NCI-H460 (cell line): ENCODE measurements at places on chromosomes 6 and 20. TPM values are rescaled to one million over a fixed set of nuclear protein-coding genes. Genes with fewer than 3 reads are reported as not detected.

NMBR gene
- total RNA-seq = not detected in 2 replicates

SASH1 gene
- 10.0 and 11.7 TPM in 2 replicates for total RNA-seq

GRCh38 chr6:127618729-127619128 is 41.8 kb downstream of the C6orf58 start:
- no peak for DNase-seq

CLIC5 gene
- total RNA-seq = not detected in 2 replicates

GRCh38 chr6:89110284-89110683 is 7.6 kb downstream of the SRSF12 start:
- DNase-seq = no peak

PACSIN1 gene
- 0.07 and 0.20 TPM in 2 replicates for total RNA-seq

BEND6 gene
- total RNA-seq = 2.7 and 4.8 TPM in 2 replicates

DNA sequence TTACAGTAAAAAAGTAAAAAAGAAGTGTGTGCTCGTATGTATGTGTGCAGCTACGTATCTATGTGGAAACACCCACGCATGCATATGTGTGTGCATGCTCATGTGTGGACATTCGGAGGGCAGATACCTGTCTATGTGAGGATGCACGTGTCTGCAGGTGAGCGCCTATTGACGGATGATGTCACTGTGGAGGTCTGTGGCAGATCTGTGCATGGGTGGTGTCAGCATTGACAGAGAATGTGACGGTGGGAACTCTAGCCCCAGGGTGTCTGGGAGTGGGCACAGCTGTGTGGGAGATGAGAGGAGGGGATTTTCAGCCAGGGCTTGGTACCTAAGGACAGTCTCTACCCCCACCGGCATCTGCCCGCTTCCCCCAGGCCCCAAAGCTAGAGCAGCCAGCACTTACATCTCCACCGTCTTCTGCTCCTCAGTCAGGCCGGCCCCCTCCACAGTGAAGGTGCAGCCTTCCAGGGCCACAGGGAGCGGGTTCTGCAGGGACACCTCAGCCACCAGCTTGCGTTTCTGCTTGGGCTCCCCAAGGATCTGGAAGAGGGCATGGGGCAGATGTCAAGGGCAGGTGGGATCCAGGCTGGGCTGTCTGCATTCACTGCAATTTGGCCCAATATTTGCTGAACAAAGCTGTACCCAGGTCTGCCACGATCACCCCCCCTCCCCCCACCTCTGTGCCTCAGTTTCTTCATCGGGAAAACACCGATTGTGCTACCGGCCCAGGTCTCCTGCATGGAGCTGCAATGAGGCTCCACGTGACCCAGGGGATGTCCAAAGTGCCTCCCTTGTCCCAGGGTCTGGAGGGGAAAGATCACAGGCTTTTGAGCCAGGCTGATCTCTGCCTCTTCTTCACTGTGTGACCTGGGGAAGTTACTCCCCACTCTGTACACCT is 34.1 kb downstream of the TGM2 start:
- no peak for DNase-seq

DNA sequence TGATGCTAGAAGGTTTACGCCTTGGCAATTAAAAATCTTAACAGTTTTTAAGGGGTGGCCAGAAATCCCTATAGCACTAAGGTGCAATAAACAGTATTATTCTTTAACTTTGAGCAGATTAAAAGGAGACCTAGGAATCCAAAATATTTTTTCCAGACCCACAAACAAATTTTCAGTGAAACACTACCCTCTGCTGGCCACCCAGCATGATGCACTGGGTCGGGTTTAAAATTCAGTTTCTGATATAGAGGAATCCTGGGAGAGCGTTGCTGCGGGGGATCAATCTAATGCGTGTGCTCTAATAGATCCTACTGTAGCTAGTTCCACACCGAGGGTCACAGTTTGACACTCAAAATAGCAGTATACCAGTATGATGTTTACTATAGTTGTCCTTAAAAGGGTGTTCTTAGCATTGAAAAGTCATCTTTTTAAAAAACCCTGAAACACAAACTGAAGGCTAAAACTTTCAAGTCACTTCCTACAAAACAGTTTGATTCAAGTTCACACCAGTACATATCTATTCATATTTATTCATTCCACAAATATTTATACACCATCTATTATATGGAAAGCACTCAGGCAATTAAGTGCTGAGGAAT is 10.2 kb downstream of the UBE3D start:
- peak; percentile 28 for DNase-seq

DNA sequence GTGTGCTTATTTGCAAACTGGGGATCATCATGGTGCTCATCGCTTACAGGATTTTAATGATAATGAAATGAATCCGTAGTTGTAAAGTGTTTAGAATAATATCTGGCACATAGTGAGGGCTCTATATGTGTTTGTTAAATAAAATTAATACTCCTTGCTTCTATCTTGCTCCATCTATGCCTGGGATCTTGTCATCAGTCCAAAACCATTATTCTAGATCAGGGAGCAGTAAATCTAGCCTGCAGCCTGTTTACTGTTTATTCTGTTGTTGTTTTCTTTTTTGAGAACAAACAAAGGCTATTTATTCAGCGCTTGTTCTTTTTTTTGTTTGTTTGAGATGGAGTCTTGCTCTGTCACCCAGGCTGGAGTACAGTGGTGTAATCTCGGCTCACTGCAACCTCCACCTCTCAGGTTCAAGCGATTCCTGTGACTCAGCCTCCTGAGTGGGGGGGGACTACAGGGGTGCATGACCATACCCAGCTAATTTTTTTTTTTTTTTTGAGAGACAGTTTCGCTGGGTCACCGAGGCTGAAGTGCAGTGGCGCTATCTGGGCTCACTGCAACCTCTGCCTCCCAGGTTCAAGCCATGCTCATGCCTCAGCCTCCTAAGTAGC is 8.1 kb downstream of the ACOT8 start:
- no peak for DNase-seq

MAFB gene
- 0.09 TPM in 1 of 2 replicates, not detected in the other for total RNA-seq

KCNQ2 gene
- total RNA-seq = 0.17 TPM in 1 of 2 replicates, not detected in the other

DNA sequence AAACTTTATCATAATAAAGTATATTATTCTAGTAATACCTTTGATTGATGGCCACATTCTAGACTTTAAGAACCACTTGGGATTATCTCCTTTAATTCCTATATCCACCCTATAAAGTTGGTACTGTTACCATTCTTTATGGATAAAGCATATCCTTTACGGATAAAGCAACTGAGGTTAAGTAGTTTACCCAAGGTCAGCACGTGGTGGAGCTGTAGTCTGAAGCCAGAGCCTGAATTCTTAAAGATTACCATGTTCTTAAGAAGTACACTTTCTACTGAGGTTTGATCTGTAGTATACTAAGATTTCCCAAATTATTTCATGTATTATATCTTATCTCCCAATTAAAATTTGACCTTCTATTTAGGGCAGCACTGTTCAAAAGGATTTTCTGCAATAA is 3.0 kb upstream of the NCOA7 start:
- no peak for DNase-seq

GRCh38 chr20:10662661-10663458 is 10.9 kb downstream of the JAG1 start:
- no peak for DNase-seq

GRCh38 chr6:16844183-16844582 is 82.9 kb upstream of the ATXN1 start:
- DNase-seq = no peak

NRSN1 gene
- total RNA-seq = not detected in 2 replicates

TTLL9 gene
- total RNA-seq = not detected in 2 replicates

- DNase-seq = no peak
Observed at GRCh38 chr6:157220485-157220884, 102.8 kb downstream of the TMEM242 start.

GRCh38 chr6:32943864-32944649 is 3.2 kb upstream of the HLA-DMB start:
- no peak for DNase-seq

- no peak for DNase-seq
Observed at GRCh38 chr6:37062424-37062823, 57.0 kb downstream of the FGD2 start.

- DNase-seq = no peak
Observed at GRCh38 chr6:2542858-2543218, 207.9 kb downstream of the MYLK4 start.

PAX1 gene
- total RNA-seq = 0.12 and 0.54 TPM in 2 replicates

DNA sequence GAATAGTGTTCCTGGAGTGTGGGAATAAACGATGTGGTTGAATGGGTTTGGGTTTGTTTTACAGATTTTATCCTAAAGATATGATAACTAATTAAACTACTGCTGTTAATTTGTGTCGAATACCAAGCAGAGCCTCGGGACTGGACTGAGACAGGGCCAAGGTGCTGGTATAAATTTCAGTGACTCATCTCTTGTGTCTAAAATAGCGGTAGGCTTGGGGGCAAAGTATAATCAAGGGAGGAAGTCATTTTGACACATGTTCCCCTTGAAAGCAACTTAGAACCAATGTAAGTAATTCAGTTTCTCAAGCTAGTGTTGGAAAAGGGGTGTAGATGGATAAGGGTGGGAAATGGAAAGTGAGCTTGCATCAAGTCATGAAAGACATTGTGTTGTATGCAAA is 108.4 kb downstream of the PLCB4 start:
- DNase-seq = no peak

DNA sequence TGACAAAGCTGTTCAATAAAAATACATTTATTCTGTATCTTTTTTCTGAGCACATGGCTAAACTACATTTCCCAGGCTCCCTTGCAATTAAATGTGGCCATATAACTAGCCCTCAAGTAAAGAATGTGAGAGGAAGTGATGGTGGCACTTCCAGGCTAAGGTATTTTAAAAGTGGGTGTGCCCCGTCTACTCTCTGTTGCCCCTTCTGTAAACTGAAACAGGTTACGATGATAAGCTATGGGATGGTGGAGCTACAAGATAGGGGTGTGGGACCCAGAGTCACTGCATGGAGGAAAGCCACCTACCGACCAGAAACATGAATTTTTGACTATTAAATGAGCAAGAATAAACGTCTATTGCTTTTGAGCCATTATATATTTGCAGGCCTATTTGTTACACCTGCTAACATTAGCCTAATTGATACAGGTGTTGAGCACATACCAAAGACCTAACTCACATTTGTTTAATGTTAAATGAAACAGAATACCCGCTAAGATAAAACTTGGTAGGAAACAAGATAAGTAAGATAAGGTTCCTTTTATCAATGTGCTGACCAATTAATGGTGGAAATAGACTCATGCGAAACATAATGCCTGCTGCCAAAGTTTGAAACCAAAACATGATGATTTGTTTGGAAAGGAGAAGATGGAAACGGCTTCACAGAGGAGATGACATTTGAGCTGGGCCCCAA is 3.1 kb downstream of the FYN start:
- no peak for DNase-seq

PKIB gene
- not detected in 2 replicates for total RNA-seq

- DNase-seq = no peak
Observed at GRCh38 chr6:68975816-68976215, 340.7 kb downstream of the ADGRB3 start.

GJA10 gene
- not detected in 2 replicates for total RNA-seq

DNA sequence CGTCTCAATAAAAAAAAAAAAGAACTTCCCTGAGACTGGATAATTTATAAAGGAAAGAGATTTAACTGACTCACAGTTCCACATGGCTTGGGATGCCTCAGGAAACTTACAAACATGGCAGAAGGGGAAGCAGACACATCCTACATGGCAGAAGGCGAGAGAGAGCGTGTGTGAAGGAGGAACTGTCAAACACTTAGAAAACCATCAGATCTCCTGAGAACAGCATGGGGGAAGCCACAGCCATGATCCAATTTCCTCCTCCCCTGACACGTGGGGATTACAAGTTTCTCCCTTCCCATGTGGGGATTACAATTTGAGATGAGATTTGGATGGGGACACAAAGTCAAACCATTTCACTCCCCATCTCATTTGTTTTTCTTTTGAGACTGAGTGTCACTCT is 46.6 kb upstream of the TFAP2C start:
- no peak for DNase-seq

GRCh38 chr20:17931513-17931912 is 37.1 kb downstream of the SNX5 start:
- DNase-seq = no peak

DNA sequence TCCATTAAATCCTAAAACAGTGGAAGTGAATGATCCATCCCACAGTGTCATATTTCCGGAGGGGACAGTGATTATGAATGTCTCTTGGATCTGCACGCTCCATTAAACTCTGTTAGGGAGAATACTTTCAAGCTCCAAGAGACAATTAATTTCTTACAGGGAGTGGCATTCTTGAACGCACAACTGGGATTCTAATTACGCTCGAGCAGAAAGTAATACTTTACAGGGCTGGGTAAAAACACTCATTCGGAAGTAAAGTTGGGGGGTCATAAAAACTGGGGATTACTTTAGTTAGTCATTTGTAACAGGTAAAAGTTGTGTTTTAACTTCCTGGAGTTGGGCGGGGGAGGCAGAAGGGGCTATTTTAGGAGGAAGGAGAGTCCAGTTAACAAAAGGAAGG is 151.8 kb downstream of the ZFP64 start:
- no peak for DNase-seq

GRCh38 chr20:19976595-19977372 is 40.4 kb upstream of the NAA20 start:
- DNase-seq = peak; percentile 68

DNA sequence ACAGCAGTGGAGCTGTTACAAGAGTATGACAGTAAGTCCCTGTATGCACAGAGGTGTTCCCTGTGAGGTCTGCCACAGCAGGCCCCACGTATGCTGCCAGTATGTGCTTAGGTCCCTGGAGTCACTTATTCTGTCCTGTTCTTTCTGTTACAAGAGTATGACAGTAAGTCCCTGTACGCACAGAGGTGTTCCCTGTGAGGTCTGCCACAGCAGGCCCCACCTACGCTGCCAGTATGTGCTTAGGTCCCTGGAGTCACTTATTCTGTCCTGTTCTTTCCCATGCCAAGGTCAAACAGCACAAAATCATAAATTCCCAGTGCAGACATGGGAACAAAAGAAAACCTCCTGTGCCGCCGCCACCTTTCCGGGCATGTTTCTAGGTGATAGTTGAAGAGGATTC is 192.2 kb downstream of the SASH1 start:
- DNase-seq = no peak

DNA sequence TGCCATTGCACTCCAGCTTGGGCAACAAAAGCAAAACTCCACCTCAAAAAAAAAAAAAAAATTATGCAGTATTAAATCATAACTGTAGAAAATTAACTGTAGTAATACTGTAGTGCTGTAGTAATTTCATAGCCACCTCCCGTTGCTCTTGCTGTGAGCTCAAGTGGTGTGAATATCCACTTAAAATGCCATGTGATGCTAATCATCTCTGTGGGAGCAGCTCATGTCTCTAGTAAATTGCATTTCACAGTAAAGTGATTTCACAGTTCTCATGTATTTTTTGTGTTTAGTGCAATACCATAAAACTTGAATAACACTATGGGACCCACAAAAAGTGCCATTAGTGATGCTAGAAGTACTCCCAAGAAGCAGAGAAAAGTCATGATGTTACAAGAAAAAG is 14.4 kb upstream of the FAM217A start:
- DNase-seq = no peak
